Fibroblast of the conjunctiva (primary cell): ENCODE measurements at places on chromosomes 5 and 9.

DNA sequence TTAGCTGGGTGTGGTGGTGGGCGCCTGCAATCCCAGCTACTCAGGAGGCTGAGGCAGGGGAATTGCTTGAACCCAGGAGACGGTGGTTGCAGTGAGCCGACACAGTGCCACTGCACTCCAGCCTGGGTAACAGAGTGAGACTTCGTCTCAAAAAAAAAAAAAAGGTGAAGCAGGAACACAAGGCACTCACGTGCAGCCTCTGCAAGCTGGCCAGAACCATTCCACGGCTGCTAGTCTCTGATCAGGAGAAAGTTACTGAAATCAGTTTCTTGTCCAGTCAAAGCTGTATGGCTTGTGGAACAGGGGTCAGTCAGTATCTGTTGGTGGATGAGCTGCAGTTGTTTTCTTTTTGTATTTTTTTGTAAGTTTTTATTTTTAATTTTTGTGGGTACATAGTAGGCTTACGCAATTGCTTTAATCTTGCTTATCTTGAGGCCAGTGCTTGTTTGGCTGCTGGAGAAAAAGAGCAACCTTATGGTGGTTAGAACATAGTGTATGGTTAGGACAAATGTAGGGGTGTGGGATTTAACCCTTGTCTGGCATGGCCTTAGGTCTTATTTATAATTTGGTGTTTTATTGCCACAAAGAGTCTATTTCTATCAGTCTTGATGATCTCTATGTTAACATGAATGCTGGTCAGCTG lies 32.7 kb upstream of the GTF2H2C start:
- no peak for DNase-seq

DNA sequence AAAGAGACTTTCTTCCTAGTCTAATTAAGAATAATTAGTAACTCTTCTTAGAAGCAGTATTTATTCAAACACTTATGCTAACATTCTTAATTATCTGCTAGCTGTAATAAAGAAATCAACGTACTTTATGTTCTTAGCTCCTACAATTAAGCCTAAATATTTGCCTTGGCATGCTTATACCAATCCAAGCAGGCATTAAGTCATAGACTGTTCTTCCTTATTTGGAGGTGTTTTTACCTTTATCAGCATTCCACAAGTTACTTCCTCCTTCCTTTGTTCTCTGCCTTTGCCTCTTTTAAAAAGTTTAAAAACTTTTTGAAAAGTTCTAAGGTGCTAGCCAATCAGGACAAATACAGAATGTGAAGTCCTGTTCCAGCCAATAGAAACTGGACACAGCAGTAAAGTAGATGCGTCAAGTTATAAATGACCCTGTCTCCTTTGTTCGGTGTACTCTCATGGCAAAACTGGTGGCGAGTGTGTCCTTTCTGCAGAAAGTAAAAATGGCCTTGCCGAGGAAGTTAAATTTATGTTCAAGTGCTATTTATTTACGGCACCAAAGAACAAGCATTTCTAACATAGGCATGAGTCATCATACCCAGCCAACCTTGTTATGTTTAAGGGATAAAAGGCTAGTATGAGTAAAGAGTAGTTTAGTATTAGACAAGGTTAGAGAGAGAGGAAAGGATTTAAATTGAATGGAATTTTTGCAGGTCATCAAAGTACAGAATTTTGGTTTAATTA lies 58.6 kb downstream of the GPBP1 start:
- no peak for DNase-seq

DNA sequence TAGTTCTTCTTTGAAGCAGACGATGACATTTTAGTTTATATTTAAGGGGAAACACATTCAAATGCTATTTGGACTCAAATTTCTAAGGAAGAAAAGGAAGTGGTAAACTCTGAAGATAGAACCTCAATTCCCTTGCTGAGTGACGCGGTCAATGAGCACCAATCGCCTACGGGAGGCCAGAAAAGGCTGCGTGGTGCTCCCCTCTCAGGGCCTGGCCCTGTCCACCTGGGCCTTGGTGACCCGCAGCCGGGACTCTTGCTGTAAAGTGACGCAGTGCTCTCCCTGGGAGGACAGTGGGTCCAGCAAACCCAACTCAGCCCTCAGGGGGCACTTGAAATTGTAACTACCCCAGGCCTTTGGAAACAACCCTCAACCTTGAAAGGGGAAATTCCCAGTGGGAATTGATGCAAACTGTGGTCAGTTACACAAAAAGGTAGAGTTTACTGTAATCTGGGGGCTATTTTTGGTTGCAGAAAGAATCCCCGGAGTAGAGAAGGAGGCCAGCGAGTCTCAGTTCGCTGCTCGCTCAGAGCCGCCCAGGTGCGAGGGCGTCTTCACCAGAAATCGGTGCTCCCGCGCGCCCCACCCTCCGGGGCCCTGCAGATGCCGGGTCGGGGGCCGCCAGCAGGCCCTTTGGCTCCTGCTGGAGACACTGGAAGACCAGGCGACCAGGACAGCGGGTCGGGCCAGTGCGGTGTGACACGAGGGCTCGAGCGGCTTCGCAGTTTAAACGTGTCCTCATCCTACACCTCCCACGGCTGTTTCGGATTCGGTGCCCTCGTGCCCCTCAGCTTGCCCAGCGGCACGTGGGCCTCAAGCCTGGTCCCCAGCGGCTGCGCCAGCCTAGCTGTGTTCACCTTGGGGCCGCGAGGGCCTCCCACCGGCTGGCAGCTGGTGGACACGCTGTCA lies 1.4 kb upstream of the ANKRD33B start:
- no peak for DNase-seq

GRCh38 chr5:58353992-58354391 lies 105.9 kb downstream of the PLK2 start:
- DNase-seq, result no peak

GRCh38 chr9:19618816-19619215 lies 170.0 kb downstream of the SLC24A2 start:
- DNase-seq, result no peak

- DNase-seq, result peak; percentile 46
Observed at GRCh38 chr9:22237497-22238363, 208.9 kb upstream of the DMRTA1 start.

DNA sequence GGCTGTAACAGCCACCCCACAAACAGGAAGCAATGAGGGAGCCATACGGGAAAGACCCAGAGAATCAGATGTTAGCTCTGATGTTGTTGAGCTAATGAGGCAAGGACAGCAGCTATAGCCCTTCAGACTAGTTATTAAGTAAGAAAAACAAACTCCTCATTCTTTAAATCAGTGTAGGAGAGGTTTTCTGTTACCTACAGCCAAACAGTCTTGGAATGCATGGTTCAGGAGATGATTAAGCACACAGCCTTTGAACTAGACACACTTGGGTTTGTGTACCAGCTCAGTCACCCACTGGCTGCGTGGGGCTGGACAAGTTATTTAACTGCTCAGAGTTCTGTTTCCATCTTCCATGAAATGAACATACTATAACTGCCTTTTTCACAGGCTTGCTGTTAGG lies 68.1 kb downstream of the SPOCK1 start:
- DNase-seq, result no peak

- no peak for DNase-seq
Observed at GRCh38 chr9:131277287-131277909, 1.1 kb upstream of the FAM78A start.

DNA sequence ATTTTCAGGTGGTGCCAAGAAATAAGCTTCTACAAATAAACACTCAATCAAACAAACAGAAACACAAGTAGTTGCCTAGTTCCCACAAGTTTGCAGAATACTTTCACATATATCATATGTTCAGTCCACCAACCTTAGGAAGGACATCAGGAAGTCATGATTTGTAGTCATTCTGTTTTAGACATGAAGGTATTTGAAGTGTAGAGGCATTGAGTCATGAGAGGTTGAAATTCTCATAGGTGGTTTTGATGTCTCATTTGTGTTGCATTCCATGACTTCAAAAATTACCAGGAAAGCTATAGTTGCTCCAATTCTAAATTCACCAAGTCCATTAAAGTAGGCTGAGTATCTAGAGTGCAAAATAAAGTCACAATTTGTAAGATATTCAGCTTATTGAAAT lies 159.0 kb downstream of the KCTD16 start:
- no peak for DNase-seq

- no peak for DNase-seq
Observed at GRCh38 chr9:127558581-127559246, 53.4 kb upstream of the STXBP1 start.

- no peak for DNase-seq
Observed at GRCh38 chr5:40988746-40989510, 79.6 kb downstream of the C7 start.

DNA sequence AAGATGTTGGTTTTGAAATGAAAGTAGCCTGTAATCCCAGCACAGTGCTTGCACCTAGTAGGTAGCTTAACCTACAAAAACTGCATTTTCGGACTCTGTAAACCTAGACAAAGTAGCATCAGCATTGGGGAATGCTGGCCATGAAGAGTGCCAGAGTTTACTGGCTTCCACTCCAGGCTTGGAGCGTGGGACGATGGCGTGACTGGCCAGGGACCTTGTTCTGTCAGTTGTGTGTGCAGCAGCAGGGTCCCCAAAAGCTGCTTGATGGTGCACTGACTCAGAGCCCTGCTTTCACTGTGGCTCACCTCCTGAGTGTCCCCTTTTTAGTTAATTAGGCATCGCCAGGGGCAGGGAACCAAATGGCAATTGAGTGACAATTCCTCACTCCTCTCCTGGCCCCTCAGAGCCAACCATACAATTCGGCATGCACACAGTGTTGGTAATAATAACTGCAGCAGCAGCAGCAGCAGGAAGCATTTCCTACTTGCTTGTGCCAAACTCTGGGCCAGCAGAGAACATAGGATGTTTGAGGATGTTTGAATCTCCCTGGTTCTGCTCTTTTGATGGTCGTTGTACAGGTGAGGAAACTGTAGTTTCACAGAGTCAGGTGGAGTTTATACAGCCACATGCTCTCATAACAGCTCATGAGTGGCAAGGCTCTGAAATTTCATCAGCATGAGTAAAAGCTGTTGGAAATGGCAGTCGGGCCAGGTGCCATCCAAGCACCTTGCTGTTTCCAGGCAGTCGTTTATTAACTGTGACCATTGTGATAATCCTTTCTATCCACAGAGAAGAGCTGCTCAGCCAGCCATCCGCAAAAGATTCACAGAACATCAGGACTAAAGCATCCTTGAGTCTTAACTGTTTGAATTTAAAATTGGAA lies 4.2 kb downstream of the UBE2QL1 start:
- DNase-seq, result no peak

DNA sequence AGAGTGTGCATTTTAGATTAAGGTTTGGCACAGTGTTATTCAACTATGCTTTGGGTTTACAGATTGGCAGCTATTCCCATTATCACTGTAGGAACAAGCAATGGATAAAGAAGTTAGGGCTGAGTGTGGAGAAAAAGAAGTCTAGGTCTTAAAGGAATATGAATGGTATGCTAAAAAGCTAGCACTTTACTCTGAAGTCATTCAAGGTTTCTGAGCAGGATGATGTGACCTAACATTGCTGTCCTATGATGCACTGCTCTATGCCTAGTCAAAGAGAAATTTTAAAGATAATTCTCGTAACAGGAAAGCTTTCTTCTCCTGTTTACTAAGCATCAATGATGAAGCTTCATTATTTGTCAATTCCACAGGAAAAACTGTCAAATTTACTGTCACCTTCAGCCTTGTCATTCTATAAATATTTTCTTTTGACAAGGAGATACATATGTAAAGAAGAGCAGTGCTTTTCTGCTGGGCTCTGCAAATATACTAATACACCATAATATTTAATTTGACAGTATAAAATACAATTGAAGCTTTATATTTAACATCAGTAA lies 476.1 kb upstream of the PTPRD start:
- DNase-seq, result no peak

GRCh38 chr5:133386662-133387061 lies 225.7 kb downstream of the FSTL4 start:
- DNase-seq, result no peak

DNA sequence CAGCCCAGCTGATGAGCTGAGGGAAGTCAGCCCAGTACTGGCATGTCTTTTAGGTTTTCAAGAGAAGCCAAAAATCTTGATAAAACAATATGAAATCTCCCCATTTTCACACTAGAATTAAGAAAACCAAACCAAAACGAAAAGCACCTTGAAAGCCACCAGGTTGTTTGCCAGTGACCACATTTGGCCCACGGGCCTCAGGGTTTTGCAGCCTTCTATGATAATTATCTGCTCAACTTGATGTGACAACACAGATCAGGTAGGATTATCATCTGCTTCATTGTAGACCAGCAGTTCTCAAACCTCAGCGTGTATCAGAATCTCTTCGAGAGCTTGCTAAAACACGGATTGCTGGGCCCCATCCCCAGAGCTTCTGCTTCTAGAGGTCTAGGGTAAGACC lies 101.4 kb downstream of the GALNT10 start:
- DNase-seq, result no peak

- no peak for DNase-seq
Observed at GRCh38 chr5:111478266-111478665, 34.1 kb downstream of the STARD4 start.

DNA sequence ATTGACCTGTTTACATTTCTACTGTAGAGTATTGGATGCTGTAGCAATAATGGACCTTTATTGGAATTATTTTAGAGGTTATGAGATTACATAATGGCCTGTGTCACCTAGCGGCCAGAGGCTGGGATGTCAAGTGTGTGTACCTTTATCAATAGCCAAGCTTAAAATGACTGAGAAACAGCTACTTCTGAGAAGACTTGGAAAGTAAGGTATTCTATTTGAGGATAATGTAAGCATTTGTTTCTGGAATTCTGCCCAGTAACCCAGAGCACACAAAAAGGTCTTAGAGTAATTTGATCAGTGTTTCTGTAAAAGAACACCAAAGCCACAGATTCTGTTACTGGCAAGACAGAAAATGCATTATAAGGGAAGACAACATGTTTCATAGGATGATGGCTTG lies 116.8 kb downstream of the MACIR start:
- DNase-seq, result peak; percentile 63

DNA sequence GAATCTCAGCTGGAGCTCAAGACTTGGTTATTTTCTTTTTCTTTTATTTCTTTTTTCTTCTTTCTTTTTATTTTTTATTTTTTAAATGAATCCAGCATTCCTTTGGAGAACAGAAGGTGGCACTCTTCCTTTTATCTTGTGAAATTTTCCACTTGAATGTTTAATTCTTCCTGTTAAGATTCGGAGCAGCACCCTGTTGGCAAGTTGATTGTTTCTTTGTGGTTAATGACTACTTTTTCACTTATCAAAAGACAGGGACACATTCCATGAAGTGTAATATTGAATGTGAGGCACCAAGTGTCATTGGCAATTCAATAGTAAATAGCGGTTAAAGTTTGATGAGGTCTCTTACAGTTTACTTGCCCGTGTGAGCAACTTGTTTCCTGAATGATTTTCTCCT lies 240.5 kb upstream of the CHD1 start:
- no peak for DNase-seq

DNA sequence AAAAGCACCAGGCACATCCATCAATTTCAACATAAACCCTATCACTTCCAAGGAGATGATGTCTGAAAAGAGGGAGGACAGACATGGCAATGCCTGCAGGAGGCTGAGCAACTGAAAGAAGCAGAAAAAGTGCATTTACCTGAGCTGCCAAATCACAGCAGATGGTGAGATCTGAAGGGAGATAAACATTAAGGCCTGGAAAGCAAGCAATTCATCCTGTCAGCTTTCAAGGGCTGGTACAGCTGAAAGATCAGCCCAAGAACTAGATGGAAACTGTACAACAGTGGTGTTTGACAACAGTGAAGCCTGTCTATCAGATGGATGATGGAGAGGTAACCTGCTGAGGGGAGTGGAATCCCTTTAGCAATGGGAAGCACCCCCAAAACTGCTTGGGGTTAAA lies 433.2 kb upstream of the ZNF608 start:
- DNase-seq, result no peak

- DNase-seq, result no peak
Observed at GRCh38 chr9:79208791-79209396, 362.9 kb upstream of the TLE4 start.

GRCh38 chr5:6487081-6487480 lies 38.4 kb downstream of the UBE2QL1 start:
- no peak for DNase-seq

GRCh38 chr5:37658440-37658839 lies 181.4 kb downstream of the GDNF start:
- DNase-seq, result no peak
